ENCODE measurements at places on chromosomes 5 and 9.

DNA sequence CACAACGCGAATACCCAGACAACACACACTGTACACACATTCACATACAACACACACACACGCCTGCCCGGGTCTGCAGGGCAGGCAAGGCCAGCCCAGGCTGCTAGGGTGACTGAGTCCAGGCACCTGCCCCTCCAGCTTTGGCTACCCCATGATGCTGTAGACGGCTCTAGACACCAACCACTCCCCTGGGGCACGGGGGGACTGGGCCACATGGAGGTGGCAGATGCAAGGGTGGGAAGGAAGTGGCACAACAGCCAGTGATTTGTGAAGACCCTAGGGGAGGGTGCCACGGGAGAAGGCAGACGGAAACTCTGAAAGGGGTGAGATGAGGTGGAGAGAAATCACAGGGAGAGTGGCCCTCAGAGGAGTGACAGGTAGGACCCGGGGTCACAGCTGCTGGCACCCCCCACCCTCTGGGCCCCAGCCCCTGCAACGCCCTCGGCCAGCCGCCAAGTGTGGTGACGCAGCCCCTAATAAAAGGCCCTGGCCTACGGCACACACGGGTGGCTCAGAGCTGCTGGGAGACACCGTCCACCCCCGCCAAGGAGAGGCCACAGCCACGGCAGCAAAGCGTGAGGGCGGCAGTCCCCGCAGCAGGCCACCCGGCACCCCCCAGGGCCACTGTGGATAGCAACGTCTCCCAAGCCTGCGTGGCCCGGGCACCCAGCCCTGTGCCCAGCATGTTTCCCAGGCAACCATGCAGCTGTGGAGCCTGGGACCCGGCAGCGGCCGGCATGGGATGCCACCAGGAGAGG is 6.6 kb upstream of the CCDC187 start:
- DNase-seq = no peak

- no peak for DNase-seq
Observed at GRCh38 chr5:36790847-36791246, 85.7 kb upstream of the NIPBL start.

- no peak for DNase-seq
Observed at GRCh38 chr9:89465726-89466308, 32.1 kb downstream of the SEMA4D start.

DNA sequence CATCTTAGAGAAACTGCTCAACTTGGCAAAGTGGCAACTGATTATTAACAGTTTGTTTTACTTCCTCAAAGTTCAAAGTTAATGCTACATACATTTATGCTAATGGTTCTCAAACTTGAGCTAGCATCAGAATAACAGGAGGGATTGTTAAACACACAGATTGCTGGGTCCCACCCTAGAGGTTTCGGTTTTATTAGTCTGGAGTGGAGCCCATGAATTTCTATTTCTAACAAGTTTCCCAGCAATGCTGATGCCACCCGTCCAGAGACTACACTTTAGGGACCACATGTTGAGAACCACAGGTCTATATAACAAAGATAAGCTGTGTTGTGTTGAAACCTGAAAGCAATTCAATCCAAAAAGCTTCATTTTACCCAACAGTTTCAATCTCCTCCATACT is 95.3 kb downstream of the FBXW11 start:
- no peak for DNase-seq

DNA sequence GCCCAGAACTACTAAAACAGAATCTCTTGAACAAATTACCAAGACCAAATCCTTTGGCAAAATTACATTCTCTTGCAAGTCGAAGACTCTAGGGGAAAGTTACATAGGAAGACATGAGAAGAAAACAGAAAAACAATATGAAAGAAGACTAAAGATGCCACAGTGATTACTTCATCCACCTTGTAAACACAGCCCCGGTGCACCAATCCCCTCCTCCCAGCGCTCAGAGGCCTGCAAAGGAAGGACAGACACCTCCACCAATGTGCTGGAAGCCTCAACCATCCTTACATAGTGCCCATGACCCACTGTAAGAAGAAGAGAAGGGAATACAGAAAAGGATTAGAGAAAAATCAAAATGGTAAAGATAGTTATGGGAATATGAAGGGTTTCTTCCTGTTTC is 218.5 kb downstream of the SPOCK1 start:
- no peak for DNase-seq

- DNase-seq = no peak
Observed at GRCh38 chr9:16157651-16158050, 604.8 kb downstream of the CCDC171 start.

- DNase-seq = no peak
Observed at GRCh38 chr9:112387115-112387514, 7.2 kb downstream of the HSDL2 start.

DNA sequence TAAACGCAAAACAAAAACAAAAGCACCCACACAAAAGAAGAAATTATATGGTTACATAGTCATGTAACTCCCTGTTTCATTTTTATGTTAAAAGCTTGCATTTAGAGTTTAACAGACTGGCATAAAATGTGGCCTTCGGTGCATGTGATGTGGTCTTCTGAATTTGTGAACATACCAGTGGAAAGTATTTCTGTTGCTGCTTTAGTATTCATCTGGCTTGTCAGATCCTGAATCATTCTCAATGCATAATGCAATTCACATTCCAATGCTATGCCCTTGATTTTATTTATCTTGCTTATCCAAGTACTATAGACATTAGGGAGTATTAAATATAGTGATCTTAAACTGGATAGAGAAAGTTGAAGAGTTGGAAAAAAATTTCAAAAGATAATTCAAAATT is 740.2 kb upstream of the ZNF608 start:
- no peak for DNase-seq

GRCh38 chr5:116736671-116737070 is 162.0 kb upstream of the SEMA6A start:
- DNase-seq = no peak

DNA sequence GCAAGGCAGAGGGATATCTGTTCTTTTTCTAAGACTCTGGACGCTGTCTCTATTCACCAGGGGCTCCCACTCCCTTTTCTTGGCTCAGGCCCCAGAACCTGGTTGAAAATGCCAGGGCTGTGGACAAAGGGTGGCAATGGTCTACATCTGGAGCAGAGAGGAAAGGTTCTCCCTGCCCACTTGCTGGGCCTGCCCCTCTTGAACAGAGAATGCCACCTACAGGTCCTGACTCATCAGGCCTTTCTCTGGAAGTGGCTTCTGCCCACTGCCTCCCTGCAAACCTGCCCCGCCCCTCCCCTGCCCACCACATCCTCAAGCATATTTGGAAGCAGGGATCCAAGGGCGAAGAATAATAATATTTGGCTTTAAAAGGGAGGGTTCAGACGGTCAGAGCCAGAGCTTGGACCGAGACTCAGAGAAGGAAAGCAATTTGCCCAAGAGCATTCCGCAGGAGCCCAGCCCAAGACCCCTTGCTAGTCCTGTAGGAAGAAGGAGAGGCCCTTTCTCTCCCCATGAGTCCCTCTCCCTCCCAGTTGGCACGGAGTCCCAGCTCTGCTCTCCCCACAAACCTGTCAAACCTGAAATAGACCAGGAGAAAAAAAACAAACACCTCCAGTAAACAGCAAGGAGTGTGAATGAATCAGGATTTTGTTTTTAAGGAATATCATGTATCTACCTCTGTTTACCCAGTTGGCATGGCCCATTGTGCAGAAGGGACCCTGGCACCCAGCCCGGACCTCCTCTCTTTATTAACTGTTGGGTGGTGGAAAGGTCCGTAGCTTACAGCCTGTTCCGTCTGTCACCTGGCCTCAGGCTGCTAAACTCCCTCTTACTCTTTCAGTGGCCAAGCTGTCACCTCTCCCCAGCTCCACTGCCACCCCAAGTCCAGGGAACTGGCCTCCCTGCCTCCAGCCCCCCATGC is 37.7 kb upstream of the STXBP1 start:
- no peak for DNase-seq

DNA sequence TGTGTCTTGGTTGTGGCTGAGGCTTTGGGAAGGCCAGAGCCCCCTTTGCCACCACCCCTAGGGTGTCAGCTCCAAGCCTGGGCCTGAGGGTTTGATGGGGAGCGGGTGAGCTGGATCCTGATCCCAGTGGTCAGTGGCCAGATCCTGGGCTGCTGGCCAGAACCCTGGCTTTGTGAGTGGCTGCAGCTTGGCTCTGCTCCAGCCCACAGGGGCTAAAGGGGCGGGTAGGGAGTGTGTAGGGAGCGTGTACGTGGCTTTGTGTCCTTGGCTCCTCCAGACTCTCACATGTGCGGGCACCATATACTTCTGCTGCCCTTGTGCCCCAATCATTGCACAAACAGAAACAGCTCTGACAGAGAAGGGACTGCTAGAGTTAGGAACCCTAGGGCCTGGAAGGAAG is 1.2 kb upstream of the IL11RA start:
- DNase-seq = no peak

DNA sequence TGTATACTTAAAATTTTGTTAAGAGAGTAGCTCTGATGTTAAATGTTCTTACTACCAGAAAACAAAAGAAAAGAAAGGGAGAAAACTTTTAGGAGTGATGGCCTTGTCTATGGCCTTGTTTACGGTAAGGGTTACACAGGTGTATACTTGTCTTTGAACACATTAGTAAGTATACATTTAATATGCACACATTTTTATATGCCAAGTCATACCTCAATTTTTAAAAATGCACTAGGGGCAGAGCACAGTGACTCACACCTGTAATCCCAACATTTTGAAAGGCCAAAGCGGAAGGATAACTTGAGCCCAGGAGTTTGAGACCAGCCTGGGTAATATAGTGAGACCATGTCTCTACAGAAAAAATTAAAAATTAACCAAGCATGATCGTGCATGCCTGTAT is 166.7 kb upstream of the SNX2 start:
- no peak for DNase-seq

DNA sequence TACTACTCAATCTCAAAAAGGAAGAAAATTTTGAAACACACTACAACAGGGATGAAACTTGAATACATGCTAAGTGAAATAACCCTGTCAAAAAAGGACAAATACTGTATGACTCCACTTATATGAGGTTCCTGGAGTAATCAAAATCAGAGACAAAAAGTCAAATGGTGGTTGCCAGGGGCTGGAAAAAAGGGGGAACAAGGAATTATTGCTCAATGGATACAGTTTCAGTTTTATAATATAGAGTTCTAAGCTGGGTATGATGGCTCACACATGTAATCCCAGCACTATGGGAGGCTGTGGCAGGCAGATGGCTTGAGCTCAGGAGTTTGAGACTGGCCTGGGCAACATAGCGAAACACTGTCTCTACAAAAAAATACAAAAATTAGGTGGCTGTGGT is 29.0 kb downstream of the ETF1 start:
- DNase-seq = no peak

DNA sequence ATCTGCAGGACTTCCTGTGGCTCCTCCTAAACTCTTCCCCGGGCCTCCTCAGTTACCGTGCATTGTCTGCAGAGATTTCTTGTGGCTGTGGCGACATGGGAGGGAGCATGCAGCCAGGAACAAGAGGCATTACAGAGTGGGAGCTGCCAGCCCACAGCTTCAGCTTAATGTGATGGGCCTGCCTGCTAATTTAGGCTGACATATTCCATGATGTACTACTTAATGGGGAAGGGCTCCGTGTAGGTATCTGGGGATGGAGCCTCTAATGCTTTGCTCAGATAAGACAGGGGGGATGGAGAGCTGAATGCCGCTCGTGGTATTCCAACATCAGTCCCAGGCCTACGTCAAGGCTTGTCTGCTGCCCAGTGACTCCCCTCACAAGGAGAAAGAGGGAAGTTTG is 137.6 kb upstream of the GPR151 start:
- DNase-seq = no peak

- DNase-seq = no peak
Observed at GRCh38 chr5:61139094-61139873, 23.0 kb downstream of the SMIM15 start.

GRCh38 chr9:137256362-137256761 is 1.2 kb downstream of the NELFB start:
- DNase-seq = peak; percentile 2

DNA sequence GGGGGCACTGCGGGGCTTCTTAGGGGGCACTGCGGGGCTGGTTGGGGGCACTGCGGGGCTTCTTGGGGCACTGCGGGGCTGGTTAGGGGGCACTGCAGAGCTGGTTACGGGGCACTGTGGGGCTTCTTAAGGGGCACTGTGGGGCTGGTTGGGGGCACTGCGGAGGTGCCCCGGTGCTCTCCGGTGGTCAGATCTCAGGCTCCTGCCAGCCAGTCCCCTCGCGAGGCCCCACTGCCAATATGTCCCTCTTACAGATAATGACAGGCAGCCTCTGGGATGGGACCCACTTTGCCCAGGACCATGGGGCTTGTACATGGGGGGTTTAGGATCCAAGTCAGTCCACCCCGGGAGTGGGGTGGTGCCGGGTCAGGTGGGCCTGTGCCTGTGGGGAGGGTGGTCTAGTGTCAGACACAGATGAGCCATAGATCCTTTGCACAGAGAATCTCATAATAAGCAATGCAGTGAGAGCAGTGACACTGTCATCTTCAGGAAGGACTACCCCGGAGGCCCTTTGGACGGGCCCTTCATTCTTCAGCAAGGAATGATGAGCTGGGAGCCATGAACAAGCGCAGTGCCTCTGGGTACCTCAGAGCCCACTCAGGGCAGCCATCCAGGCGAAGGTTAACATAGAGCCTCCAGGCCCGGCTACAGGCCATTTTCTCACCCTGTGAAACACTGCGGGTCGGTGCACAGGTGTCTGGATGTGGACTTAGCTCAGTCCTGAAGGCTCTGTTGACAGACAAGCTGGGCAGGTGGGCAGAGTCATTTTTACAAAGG is 38.2 kb downstream of the COL5A1 start:
- DNase-seq = no peak

- DNase-seq = no peak
Observed at GRCh38 chr9:93520523-93520922, 55.9 kb upstream of the PHF2 start.

DNA sequence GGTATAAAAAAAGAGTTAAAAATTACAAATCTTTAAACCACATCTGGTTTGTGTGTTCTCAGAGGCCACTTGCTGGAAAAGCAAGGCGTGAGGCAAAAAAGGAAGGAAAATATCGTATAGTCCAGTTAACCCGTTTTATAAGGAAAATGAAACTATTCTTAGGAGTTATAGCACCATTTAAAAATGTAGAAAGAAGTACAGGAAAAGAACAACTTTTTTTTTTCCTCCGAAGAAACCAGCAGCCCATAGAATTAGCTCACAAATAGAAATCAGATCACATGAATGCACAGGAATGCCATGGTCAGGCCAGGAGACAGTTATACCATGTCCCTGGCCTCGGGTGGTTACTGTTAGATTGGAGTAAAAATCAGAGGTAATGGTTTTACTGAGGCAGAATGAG is 241.6 kb downstream of the FBXL7 start:
- no peak for DNase-seq

- no peak for DNase-seq
Observed at GRCh38 chr5:113608113-113608596, 94.7 kb downstream of the YTHDC2 start.

GRCh38 chr9:96122751-96123150 is 179.2 kb downstream of the HSD17B3 start:
- no peak for DNase-seq

GRCh38 chr5:151696470-151697061 is 9.9 kb upstream of the SPARC start:
- no peak for DNase-seq

GRCh38 chr5:44691802-44692201 is 116.9 kb upstream of the MRPS30 start:
- DNase-seq = no peak

All from CD4-positive, alpha-beta T cell (primary cell).